ENCODE measurements at places on chromosomes 2 and 18.
A peak's percentile ranks its signal among the peaks of the same experiment; 100 is the strongest.

- DNase-seq: peak; percentile 90
Observed at GRCh38 chr2:202494300-202495229, 118.4 kb downstream of the BMPR2 start.

- no peak for DNase-seq
Observed at GRCh38 chr18:24249716-24250115, 110.9 kb downstream of the CABYR start.

- DNase-seq: no peak
Observed at GRCh38 chr2:36811071-36811470, 114.6 kb downstream of the VIT start.

DNA sequence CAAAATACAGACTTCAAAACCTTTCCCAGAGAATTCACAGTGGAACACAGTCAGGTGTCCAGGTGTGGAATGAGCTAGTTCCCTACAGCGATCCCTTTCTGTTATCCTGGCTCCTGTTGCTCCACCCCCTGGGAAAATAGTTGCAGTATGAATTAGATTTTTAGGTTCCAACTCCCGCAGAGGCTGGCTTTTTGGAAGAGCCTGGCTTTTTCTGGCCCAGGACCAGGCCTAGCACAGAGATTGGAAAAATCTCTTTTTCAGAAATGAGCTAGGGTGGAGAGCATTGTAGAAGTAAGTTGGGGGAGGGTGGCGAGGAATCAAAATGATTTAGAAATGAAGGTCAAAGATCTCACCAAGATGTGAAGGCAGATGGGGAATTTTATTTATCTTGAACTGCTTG is 27.1 kb downstream of the COL5A2 start:
- DNase-seq: no peak

GRCh38 chr2:139196754-139197153 is 416.6 kb upstream of the NXPH2 start:
- no peak for DNase-seq

DNA sequence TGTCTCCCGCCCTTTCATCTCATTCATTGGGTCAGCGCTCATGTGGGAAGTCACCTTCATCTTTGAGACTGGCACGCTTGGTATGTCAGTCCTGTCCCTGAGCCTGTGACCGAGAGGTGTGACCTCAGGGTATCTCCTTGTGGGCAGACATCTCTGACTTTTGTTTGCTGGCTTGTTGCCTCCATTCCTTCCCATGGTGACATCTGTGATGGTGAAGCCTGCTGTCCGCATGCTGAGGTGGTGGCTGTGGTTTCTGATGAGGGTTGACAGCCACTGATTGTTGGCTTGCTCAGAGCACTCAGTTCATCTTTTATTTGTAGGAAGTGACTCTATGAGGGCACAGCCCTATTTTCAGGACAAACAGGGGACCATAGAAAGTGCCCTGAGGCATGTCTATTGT is 139.2 kb downstream of the SLC4A3 start:
- no peak for DNase-seq

DNA sequence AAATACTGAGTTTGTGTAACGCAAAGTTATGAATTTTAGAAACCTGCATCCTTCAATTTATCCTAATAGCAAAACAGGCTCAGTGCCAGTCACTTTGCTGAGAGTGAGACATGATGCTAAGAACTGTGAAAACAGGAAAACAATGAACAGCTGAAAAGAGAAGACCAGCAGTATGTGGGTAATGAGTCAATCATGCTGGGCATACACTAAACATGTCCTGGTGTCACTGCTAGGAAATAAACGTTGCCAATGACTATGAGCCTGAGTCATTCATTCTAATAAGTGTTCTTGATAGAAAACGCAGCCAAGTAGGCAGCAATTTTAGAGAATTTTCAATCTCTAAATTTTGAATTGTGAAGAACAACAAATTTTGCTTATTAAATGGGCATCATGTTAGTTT is 237.3 kb downstream of the GALR1 start:
- no peak for DNase-seq

DNA sequence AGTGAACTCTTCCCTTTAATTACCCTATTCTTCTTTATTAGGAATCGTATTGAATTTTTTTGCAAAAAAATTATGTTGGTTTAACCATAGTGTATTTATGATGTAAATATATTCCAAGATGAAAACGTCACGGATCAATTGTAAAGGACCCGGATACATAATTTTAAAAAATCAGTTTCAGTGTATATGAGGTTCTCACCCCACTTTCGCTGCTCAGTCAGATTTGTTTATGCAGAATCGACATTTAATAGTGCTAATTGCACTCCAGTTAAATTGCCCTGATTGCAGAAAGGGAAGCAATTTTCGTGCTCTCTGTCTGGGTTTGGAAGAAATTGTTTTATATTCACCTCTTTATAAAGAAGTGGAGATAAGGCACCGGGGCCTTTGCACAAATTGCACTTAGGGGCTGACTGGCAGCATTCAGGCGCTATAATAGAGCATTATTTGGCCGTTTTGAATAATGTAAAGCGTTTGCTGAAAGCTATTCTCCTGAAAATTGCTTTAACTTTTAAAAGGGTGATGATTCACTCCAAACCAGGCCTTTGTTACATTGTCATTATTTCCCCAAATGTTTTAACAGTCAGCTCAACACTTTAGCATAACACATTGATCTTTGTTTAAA is 3.0 kb upstream of the SP9 start:
- DNase-seq: no peak
